ENCODE measurements at places on chromosomes 5 and 9.
A peak's percentile ranks its signal among the peaks of the same experiment; 100 is the strongest.

DNA sequence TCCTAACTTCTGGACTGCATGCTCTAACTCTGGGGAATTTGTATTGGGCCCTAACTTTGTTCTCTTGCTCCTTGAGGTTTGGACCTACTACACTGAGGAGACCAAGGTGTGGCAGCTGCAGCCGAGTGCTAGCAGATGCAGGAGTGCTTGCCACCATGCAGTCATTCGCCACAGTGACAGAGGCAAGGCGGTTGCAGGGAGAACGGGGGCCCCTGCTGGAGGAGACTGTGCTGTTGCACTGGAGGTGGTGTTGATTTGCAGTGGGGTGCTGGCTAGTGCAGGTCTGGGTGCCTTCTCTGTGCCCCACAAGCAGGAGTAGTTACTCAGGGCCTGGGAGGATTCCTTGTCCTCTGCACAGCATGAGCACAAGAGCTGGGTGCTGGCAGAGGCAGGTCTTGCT, 22.4 kb upstream of the DIRAS2 start:
- no peak for DNase-seq
- H3K27me3 ChIP-seq, result peaks cover 11% of the 10 kb centered on the region
- H3K36me3 ChIP-seq, result no peaks in the 10 kb centered on the region
- no peak overlapping the region for H3K4me3 ChIP-seq
- H3K4me1 ChIP-seq, result peaks cover 5% of the 10 kb centered on the region

- H3K4me3 ChIP-seq, result no peak overlapping the region
- no peak overlapping the region for H3K27ac ChIP-seq
- H3K4me1 ChIP-seq, result no peaks in the 10 kb centered on the region
- H3K27me3 ChIP-seq, result peaks cover 2% of the 10 kb centered on the region
Measured at GRCh38 chr5:128613766-128614165, 75.7 kb upstream of the FBN2 start.

DNA sequence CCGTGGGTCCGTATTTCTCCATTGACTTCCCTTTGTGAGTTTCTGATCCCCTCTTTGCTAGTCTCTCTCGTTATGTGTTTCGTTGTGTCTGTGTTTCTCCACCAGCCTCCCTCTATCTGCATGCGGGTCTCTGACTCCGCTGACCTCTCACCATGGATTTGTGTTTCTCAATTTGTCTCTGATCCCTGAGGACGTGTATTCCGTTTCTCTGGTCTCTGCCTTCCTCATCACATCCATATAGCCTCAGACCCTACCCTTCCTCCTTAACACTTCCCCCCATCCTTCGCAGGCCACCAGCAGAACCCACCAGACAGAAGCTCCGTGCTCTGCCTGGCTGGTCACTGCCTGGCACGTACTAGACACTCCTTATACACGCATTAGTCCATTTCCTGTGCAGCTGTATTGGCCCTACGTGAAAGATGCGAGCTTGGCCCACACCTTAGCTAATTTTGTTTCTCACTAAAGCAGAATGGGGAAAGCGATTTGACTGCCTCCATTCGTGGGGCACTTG, 631 bp downstream of the B4GALT7 start:
- H3K4me3 ChIP-seq, result peak overlapping the region; percentile 98
- H3K36me3 ChIP-seq, result no peaks in the 10 kb centered on the region
- DNase-seq, result peak; percentile 8
- peak overlapping the region; percentile 94 for H3K27ac ChIP-seq
- no peaks in the 10 kb centered on the region for H3K27me3 ChIP-seq

GRCh38 chr5:82931110-82931509, 146.1 kb downstream of the TMEM167A start:
- H3K4me1 ChIP-seq, result no peaks in the 10 kb centered on the region
- H3K27me3 ChIP-seq, result no peaks in the 10 kb centered on the region
- H3K27ac ChIP-seq, result no peak overlapping the region

DNA sequence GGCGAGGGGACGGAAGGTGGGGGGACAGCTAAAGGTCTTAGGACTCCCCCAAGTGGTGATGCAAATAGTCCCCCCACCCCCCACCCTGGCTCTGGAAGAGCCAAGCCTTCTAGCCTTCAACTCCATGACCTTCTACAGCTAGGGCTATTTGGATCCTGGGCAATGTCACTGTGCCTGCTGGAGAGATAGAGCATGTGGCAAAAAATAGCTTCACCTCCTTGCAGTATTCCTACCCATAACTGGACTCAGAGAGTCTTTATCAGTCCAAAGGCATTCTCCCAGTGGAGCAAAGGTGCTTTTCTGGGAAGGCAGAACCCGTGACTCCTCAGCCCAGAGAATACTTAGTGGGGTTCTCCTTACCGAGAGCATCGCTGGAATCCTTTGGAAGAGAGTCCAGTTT, 48.9 kb upstream of the PPARGC1B start:
- H3K27me3 ChIP-seq, result peaks cover 6% of the 10 kb centered on the region
- no peak for DNase-seq
- H3K36me3 ChIP-seq, result no peaks in the 10 kb centered on the region
- H3K4me3 ChIP-seq, result no peak overlapping the region
- H3K4me1 ChIP-seq, result no peaks in the 10 kb centered on the region
- H3K27ac ChIP-seq, result no peak overlapping the region
